Mesenteric fat pad (tissue), 1 donor: ENCODE measurements at places on chromosomes 5 and 9. TPM values are rescaled to one million over a fixed set of nuclear protein-coding genes. Genes with fewer than 3 reads are reported as not detected.

The UBQLN1 gene
- 108 TPM for total RNA-seq

- DNase-seq = peak; percentile 75
These were observed 6.3 kb downstream of the TESK1 start for GRCh38 chr9:35611230-35611797.

- no peak for DNase-seq
These were observed 39.5 kb downstream of the SLC22A5 start for GRCh38 chr5:132408965-132409364.

- DNase-seq = no peak
These were observed 398.8 kb downstream of the ENC1 start for GRCh38 chr5:74241751-74242140.

DNA sequence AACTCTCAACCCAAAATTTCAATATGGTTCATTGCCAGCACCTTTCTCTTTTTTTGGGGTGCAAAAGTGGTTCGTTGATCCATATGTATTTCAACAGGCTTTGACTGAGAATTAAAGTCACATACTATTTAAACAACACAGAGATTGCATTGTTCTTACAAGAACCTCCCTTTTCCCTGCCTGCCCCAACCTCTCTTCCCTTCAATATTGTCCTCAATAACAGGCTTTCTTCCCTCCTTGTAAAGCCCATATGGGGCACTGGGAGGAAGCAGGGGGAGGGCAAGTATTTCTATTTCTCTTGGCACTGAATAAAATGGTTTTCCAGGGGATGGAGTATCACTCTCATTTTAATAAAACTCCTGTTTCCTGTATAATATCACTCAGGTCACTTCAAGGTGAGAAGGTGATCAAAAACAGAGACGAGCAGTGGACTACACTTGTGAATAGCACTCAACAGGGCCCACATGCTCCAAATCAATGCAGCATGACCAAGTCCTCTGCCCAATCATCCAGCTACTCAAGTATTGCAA, 65.1 kb downstream of the EFNA5 start:
- DNase-seq = no peak

GRCh38 chr5:62621280-62621679, 42.7 kb downstream of the LRRC70 start:
- no peak for DNase-seq

GRCh38 chr5:33903118-33903517, 11.3 kb upstream of the ADAMTS12 start:
- DNase-seq = no peak

GRCh38 chr5:147735621-147736125, 46.9 kb downstream of the JAKMIP2 start:
- DNase-seq = no peak

DNA sequence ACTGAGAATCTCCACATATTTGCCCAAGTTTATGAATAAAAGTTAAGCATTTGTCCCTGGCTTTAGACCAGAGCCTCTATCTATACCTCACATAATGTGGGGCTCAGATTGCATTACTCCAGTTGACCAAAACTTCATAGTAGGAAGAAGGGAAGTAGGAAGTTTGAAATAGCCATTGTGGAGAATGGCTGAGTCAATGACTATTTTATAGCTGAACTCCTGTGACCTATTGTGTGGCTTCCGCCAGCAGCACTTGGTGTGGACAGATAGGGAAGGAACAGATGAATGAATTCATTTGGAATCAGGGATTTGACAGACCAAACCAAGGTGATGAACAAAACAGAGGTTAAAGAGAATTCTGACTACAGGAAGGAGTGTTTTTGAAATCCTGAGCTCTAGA, 92.9 kb upstream of the LPAR1 start:
- DNase-seq = no peak

DNA sequence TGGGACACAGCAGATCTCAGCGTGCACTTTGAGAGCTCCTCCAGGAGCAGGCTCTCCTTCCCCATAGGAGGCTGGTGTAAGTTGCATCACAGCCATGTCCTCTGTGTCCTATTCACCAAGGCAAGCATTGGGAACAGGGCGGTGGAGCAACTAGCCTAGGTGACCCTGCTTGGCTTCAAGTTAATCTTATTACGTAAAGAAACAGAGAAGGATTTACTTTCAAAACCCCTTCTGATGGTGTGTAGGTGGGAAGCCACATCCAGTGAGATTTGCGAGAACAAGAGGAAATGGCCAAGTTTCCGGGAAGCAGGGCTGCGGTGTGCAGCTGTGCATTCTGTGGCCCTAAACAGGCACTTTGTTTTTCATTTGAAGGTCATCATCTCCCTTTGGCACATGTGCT, 80.2 kb downstream of the TRIO start:
- DNase-seq = no peak

DNA sequence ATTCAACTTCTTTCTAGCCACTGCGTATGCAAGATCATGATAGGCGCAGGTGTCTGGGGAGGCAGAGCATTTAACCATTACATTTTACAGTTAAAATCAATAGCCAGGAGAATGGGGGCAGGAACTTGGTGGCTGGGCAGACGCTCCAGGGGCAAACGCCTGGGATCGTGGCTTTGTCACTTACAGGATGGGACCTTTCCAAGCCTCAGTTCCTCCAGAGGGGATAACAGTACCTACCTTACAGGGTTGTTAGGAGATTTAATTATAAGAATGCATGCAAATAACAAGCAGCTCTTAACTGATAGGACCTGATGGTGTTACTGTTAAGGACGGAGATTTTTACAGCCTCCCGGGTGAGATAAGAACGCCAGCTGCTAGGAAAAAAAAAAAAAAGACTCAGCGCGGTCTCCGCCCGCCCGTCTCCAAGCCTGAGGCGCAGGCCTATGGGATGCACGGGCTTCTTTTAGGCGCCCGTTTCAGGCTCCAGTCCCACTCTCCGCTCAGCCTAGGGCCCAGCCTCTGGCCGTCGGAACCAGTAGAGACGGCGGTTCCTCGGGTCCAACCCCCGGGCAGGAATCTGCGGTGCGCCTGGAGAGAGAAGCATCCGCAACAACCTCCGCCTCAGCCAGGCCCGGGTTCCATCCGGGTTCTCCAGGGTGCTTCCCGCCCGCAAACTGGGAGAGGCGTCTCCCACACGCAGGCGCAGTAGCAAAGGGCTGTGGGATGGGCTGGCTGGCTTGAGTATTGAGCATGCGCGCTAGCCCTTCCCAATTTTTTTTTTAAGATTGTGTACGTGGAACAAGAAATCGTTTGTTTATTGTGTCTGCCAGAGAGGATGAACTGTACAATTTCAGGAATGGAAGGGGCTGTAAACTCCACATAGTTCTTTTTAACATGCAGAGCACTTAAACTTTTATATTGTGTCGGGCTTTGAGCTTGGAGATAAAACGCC, at the start of gene FAM200C:
TSS of gene FAM200C (minus strand) at position 653 of the 952 bp plus-strand sequence. CDS start 4,564 bp downstream, outside the sequence.
- DNase-seq = peak; percentile 95

The KIF3A gene
- 5.2 TPM for total RNA-seq

The RPP25L gene
- total RNA-seq = 14.8 TPM

The ZBTB6 gene
- total RNA-seq = 4.8 TPM

DNA sequence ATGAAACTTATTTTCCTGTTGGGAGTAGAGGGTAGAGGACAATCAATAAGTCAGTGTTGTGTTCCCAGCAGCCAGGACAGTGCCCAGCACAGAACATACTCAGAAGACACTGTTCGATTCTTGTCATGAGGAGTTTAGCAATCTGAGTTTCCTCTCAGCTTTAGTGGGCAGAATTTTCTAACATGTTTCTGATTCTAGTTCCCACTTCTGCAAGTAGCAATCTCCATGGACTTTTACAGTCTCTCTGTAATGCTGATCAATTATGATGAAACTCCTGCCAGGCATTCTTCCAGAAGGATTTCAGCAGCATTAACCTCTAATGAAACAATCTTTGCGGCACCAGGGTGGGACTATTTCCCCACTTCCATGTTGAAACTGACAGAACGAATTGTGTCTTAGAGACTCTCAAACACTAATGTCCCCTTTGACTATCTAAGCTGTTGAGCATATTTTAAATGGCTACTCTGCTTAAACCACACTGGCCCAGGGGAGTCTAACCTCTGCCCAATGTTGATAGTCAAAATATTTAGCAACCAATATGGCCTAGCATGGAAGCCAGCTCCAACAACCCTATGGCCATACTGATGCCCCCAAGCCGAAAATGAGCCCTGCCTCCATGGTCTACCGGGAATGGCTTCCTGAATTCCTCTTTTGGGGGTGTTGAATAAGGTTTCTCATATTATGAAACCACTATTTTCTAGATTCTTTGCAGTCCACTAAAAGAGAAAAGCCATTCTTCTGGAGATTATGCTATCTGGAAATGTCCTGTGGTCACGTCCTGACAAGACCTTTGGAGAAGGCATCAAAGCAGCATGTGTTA, 484.3 kb downstream of the BNC2 start:
- no peak for DNase-seq

DNA sequence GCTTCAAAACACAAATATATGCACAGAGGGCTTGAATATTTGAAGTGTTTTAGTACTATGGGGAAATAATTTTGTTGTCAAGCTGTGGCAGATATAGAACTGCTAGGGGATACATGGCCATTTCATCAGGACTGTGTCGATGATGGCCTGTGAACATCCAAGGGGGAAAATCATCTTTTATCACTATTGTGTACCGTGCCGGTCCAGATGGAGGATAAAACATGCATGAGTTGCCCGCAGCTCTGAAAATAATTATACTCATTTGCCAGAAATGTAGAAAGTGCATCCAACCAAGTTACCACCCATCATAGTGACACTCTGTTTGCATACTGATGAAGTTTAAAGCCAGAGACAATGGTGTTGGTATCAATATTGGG, 405.9 kb downstream of the ZSWIM6 start:
- no peak for DNase-seq

- DNase-seq = no peak
These were observed 104.0 kb downstream of the ATP10B start for GRCh38 chr5:160747987-160748386.

The SMIM33 gene
- not detected for total RNA-seq

The PCDHB3 gene
- 3.6 TPM for total RNA-seq

The OBP2B gene
- not detected for total RNA-seq

The LRRC19 gene
- not detected for total RNA-seq

- DNase-seq = no peak
These were observed 7.6 kb downstream of the TTC39B start for GRCh38 chr9:15299374-15299939.

DNA sequence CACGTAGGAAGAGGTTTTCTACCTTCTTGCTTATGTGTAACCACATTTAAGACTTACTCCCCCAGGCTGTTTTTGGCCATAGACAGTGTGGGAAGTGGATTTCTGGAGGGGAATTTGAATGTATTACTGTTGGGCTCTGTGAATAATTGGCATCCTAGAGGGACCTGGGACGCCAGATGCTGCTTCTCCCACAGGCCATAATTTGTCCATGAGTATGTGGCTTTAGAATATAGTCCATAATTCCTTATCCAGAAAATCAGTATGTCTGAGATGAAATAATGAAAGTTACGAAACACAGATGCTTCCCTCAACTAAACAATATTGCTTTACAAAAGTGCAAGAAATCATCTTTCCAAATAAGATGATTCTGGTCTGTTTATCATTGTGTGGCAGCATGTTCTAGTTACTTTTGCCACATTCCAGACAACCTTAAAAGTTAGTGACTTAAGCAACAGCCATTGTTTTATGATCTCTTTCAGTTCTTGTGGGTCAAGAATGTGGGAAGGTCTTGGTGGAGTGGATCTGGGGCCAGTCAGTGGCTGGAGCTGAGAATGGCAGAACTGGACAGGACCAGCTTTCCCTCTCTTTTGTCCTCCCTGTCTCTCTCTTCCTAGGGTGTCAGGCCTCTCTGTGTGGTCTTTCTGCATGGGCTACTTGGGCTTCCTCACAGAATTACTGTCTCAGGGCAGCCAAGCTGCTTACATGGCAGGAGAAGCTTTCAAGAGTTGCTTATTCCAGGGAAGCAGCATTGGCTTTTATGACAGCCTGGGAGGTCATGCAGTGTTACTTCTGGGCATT, 79.4 kb downstream of the FBXL7 start:
- no peak for DNase-seq

The FGF10 gene
- 24.0 TPM for total RNA-seq

DNA sequence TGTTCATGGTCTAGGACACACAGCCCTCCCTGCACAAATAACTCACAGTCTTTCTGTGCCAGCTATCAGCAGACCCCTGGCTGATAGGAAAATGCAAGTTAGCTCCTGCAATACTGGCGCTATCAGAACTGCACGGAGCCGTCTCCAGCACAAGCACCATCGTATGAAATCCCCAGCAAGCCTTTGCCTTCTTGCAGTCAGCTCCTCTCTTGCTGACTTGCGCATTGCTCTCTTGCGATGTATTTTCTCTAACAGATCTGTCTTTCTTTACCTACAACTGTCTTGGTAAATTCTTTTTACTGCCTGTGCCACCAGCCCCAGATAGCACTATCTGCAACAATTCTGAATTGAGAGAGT, 25.1 kb upstream of the UGCG start:
- DNase-seq = no peak

The HINT2 gene
- 42.7 TPM for total RNA-seq

DNA sequence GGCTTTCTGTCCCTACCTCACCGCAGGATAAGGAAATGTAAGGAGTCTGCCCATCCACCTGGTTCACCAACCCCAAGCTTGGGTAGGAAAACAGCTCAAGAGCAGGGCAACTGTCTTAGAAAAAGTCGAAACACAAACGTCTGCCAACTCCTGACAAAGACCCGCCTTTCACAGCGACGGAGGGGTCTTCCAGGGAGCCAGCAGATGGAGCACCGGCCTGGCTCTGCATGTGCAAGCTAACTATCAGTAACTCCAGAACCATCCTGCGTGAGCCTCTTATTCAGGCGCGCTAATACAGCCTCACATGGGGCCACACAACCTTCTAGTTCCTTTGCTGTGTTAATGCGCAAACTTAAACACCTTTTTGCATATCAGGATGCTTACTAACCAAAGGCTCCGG, 26.9 kb downstream of the CAMSAP1 start:
- DNase-seq = no peak

DNA sequence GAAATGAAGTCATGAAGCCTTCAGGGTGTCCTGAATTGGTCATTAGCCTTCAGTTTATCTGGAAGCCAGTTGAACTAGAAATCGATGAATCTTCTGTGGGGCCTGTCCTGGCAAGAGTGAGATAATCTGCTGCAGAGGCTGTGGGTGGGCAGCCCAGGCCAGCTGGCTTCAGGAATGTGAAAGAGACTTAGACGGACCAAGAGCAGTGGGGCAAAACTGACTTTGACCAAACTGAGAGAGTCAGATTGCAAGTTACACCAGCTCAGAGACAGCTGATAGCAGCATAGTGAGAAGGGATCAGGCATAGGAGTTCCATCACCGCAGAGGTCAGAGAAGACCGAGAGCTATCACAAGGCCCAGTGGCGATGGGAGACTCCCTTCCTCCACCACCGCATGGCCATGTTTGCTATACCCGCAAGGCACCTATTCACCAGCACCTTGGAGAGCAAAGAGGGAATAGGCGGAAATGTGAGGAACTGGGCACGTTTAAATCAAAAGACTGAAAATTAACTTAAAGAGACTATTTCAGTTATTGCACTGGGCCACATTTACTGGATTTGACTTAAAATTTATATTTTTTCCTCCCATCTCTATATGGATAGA, 50.0 kb upstream of the GLIS3 start:
- DNase-seq = no peak

The NSMF gene
- total RNA-seq = 37.4 TPM

- DNase-seq = no peak
These were observed 60.5 kb downstream of the RASGRF2 start for GRCh38 chr5:81020478-81021167.

GRCh38 chr9:86638109-86638508, 283.9 kb upstream of the TUT7 start:
- no peak for DNase-seq
